ENCODE measurements at places on chromosomes 16 and 17. TPM values are rescaled to one million over a fixed set of nuclear protein-coding genes. Genes with fewer than 3 reads are reported as not detected.

GRCh38 chr16:72862090-72862489 lies 185.8 kb downstream of the ZFHX3 start:
- H3K4me3 ChIP-seq, result no peak overlapping the region
- no peak for ATAC-seq
- H3K4me1 ChIP-seq, result no peaks in the 10 kb centered on the region
- no peaks in the 10 kb centered on the region for H3K36me3 ChIP-seq
- peaks cover 8% of the 10 kb centered on the region for H3K27me3 ChIP-seq

GRCh38 chr17:28188841-28189263 lies 130.1 kb upstream of the TMEM97 start:
- ATAC-seq, result no peak
- no peaks in the 10 kb centered on the region for H3K4me1 ChIP-seq
- peaks cover 48% of the 10 kb centered on the region for H3K36me3 ChIP-seq
- H3K27ac ChIP-seq, result peak overlapping the region; percentile 25
- H3K27me3 ChIP-seq, result no peaks in the 10 kb centered on the region
- H3K4me3 ChIP-seq, result no peak overlapping the region

GRCh38 chr17:47603830-47604597 lies 45.7 kb upstream of the KPNB1 start:
- no peak overlapping the region for H3K4me3 ChIP-seq
- peak overlapping the region; percentile 63 for H3K27ac ChIP-seq
- peaks cover 5% of the 10 kb centered on the region for H3K4me1 ChIP-seq

DNA sequence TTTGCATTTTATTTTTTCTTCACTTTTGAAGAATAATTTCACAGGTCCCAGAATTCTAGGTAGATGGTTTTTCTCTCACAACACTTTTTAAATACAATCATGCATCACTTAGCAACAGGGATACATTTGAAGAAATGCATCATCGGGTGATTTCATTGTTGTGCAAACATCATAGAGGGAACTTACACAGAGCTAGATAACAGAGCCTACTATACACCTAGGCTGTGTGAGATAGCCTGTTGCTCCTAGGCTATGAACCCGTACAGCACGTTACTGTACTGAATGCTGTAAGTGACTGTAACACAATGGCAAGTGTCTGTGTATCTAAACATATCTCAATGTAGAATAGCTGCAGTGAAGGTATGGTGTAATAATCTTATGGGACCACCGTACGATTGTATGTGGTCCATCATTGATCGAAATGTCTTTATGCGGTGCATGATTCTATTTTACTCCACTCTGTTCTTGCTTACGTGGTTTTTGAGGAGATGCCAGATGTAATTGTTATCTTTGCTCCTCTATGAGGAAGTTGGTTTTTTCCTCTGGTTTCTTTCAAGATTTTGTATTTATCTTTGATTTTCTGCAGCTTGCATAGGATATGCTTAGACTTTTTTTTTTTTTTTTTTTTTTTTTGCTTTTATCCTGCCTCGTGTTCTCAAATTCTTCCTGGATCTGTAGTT lies 35.5 kb upstream of the TMEM92 start:
- ATAC-seq, result no peak
- H3K4me3 ChIP-seq, result no peak overlapping the region
- no peaks in the 10 kb centered on the region for H3K36me3 ChIP-seq
- peaks cover 29% of the 10 kb centered on the region for H3K27me3 ChIP-seq
- no peaks in the 10 kb centered on the region for H3K4me1 ChIP-seq

AHSP gene
- not detected for total RNA-seq

NOTUM gene
- 6.8 TPM for total RNA-seq

- no peaks in the 10 kb centered on the region for H3K36me3 ChIP-seq
- H3K4me3 ChIP-seq, result no peak overlapping the region
- no peak overlapping the region for H3K27ac ChIP-seq
- H3K27me3 ChIP-seq, result peaks cover 51% of the 10 kb centered on the region
- no peak for ATAC-seq
These were observed 6.8 kb upstream of the TMEM100 start for GRCh38 chr17:55729484-55729883.

DNA sequence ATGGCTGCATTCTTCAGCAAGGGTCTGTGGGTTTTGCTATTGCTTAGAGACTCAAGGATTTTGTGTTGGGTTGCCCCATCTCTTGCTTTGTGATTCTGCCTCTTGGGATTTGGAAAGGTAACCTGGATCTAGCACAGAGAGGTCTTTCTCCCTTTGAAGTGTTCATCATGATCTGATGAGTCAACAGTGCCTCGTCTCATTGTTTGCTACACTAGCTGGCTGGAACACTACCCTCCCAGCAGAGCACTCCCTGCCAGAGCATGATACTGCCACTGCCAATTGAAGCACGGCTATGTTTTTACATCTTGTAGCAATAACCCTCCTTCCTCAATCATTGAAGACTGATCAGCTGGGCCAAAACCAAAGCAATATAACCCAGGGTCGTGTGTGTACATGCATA lies 361.0 kb downstream of the CDH13 start:
- no peak overlapping the region for H3K27ac ChIP-seq
- H3K4me1 ChIP-seq, result no peaks in the 10 kb centered on the region
- H3K27me3 ChIP-seq, result peaks cover 15% of the 10 kb centered on the region
- H3K4me3 ChIP-seq, result no peak overlapping the region

ZDHHC1 gene
- total RNA-seq, result 0.52 TPM

DNA sequence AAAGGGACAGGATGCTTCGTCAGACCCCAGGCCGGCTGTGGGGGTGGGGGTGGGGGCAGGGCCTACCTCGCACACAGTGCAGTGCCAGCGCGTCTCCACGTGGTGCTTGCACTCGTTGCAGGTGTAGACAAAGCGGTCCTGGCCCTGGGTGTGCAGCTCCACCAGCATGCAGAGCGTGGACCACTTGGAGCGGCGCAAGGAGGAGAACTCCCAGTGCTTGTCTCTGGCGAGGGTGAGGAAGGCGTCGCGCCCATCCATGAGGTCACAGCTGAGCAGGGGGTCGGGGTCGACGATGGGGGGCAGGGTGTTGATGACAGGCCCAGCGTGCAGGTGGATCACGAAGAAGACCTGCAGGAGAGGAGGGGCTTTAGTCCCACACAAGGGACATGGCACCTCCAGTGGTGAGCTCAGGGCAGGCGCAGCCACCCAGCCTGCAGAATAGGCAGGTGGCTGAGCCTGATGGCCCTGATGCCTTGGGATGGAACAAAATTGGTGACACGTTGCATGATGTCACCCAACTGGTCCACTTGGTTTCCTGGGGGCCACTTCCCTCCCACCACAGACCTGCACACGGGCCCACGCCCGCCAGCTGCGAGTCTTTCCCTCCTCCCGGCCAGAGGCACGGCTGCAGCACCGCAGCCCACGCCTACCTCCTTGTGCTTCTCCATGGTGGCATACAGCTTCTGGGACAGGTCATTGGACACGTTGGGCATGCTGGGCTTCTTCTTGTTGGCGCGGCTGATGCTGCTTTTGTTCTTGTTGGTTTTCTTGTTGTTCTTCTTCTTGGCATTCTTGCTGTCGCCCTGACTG lies 14.0 kb upstream of the TRAP1 start:
- H3K27ac ChIP-seq, result no peak overlapping the region
- no peak overlapping the region for H3K4me3 ChIP-seq
- H3K36me3 ChIP-seq, result peaks cover 91% of the 10 kb centered on the region
- ATAC-seq, result no peak
- H3K27me3 ChIP-seq, result no peaks in the 10 kb centered on the region

DNA sequence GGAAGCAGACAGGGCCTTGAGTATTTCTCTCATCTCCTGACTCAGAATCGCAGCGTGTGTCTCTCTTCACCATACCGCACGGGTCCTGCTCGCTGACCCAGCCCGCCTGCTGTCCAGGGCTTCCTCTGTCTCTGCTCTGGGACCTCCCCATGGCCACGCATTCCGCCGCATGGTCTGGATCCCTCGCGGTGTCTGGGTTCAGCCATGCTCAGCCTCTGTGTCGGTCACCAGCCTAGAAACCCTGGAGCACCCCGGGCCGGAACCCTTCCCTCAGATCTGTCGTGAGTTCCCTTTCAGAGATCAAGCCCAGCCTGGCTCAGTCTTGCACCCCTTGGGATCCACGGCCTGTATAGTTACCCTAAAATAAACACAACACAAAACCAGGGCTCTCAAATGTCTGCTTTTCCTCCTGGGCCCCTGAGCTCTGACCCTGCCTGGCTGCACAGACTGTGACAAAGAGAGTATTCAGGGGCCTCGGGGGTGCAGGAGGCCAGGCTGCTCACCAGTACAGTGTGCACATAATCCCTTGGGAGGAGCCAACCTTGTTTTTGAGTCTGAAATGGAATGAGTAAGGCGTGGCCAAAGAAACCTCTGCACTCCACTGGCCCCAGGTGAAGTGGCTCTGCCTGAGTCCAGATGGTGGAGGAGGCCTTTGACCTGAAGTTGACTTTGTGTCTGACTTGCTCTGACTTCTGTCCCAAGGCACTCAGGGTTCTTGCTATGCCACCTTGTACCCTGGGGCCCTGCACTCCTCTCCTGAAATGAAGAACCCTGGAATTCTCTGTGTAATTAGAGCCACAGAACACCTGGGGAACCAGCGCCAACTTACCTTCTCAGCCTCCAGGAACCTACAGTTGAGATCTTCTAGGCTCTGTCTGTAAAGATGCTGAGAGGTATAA lies 5.8 kb upstream of the SPIRE2 start:
- ATAC-seq, result no peak
- H3K27me3 ChIP-seq, result no peaks in the 10 kb centered on the region
- no peak overlapping the region for H3K27ac ChIP-seq

DNA sequence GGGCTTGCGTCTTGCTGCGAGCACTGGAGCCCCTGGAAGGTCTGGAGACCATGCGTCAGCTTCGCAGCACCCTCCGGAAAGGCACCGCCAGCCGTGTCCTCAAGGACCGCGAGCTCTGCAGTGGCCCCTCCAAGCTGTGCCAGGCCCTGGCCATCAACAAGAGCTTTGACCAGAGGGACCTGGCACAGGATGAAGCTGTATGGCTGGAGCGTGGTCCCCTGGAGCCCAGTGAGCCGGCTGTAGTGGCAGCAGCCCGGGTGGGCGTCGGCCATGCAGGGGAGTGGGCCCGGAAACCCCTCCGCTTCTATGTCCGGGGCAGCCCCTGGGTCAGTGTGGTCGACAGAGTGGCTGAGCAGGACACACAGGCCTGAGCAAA lies 7.4 kb downstream of the MPG start:
- peak overlapping the region; percentile 49 for H3K27ac ChIP-seq
- ATAC-seq, result no peak
- peaks cover 56% of the 10 kb centered on the region for H3K36me3 ChIP-seq
- no peaks in the 10 kb centered on the region for H3K27me3 ChIP-seq
- H3K4me1 ChIP-seq, result peaks cover 13% of the 10 kb centered on the region

- H3K4me1 ChIP-seq, result peaks cover 5% of the 10 kb centered on the region
- H3K27ac ChIP-seq, result peak overlapping the region; percentile 94
- H3K4me3 ChIP-seq, result no peak overlapping the region
- H3K27me3 ChIP-seq, result no peaks in the 10 kb centered on the region
- H3K36me3 ChIP-seq, result peaks cover 6% of the 10 kb centered on the region
These were observed 162.6 kb upstream of the PLCG2 start for GRCh38 chr16:81616321-81617020.

DNA sequence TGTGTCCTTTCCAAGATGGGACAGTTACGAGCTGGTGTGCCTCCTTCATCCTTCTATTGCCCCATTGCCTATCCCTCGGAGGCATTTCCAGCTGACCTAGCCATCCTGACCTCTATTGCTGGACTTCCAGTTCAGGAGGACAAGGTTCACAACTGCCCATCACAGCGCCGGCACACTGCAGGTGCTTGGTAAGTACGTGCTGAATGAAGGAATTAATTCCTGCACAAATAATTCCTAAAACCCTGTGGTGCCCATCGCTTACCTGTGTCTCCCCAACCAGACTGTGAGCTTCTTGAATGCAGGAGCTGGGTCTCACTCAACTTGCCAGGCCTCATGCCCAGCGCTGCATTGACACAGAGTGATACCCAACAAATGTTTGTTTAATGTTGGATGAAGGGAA lies 13.0 kb downstream of the ALOX15B start:
- H3K4me1 ChIP-seq, result no peaks in the 10 kb centered on the region
- no peaks in the 10 kb centered on the region for H3K36me3 ChIP-seq
- ATAC-seq, result no peak
- H3K27ac ChIP-seq, result no peak overlapping the region

SOST gene
- total RNA-seq, result not detected

TPSG1 gene
- not detected for total RNA-seq

GRCh38 chr17:36665417-36665816 lies 64.0 kb downstream of the MRM1 start:
- peaks cover 3% of the 10 kb centered on the region for H3K27me3 ChIP-seq
- no peak overlapping the region for H3K27ac ChIP-seq
- H3K4me3 ChIP-seq, result no peak overlapping the region
- H3K36me3 ChIP-seq, result no peaks in the 10 kb centered on the region

All from activated T-helper 17 cell treated with anti-CD3 and anti-CD28 coated beads, Interleukin-2, amount 50 U/mL, for 72 hours (primary cell).